ENCODE measurements at places on chromosomes 6 and 20.

DNA sequence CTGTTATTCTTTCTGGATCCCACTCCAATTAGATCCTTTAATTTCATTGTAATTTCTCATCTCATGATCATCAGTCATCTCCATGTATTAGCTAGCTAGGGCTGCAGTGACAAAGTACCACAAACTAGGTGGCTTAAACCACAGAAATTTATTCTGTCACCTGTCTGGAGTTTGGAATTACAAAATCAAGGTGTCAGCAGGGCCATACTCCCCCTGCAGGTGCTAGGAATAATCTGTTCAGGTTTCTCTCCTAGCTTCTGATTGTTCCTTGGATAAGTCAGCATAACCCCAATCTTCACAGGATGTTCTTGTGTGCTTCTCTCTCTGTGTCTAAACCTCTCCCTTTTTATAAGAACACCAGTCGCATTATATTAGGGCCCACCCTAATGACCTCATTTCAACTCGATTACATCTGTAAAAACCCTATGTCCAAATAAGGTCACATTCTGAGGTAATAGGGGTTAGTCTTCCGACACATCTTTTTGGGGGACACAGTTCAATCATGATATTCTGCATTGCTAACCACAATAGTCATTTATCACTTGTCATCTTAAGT lies 40.5 kb downstream of the BEND6 start:
- no peak for DNase-seq

- peak; percentile 93 for DNase-seq
Observed at GRCh38 chr20:40689100-40689942, at the start of gene MAFB. MAFB (minus strand) TSS chr20:40689236; CDS start chr20:40688850, 386 bp downstream.

- peak; percentile 96 for DNase-seq
Observed at GRCh38 chr20:58179432-58180099, 48.9 kb downstream of the ANKRD60 start.

DNA sequence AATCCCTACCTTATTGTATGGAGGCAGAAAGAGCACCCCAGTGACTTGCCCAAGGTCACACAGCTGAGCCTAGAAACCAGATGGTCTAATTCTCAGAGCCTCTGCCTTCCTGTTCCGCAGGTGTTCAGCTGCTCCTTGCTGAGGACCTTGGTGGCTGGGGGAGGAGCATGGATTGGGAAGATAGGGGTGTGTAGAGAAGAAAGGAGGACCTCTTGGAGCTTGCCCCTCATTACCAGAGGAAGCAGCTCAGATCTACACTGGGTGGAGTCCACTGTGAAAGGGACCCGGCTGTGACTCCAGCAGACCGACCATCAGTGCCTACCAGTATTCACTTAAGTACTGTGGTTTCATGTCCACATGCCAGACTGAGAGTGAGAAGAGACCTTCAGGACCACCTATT lies 15.2 kb downstream of the FOXP4 start:
- no peak for DNase-seq

DNA sequence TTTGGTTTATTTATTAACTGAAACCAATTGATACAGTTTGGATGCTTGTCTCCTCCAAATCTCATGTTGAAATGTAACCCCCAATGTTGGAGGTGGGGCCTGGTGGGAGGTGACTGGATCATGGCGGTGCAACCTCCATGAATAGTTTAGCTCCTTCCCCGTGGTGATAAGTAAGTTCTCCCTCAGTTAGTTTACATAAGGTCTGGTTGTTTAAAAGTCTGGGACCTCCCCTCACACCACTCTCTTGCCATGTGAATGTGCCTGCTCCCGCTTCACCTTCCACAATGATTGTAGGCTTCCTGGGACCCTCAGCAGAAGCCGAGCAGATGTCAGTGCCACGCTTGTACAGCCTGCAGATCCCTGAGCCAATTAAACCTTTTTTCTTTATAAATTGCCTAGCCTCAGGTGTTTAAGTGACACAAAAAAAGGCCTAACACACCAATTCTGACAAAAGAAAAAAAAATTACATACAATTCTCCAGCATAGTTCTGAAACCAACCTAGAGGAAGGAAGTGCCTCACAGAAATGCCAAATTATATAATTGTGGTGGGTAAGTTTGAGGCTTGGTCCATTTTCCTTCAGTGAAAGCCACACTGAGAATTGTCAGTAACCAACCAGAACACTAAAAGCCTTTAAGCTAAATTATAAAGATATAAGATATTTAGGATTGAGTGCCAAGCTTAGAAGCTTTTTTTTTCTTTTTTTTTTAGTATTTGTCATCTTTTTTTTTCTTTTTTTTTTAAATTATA lies 15.0 kb downstream of the MAP7 start:
- no peak for DNase-seq

GRCh38 chr6:30754631-30755030 lies 10.3 kb upstream of the IER3 start:
- DNase-seq: no peak

DNA sequence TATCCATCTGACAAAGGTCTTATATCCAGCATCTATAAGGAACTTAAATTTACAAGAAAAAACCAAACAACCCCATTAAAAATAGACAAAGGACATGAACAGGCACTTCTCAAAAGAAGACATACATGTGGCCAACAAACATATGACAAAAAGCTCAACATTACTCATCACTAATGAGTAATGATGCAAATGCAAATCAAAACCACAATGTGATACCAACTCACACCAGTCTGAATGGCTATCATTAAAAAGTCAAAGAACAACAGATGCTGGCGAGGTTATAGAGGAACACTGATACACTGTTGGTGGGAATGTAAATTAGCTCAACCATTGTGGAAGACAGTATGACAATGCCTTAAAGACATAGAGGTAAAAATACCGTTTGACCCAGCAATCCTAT lies 13.9 kb downstream of the MACROD2 start:
- no peak for DNase-seq

- DNase-seq: no peak
Observed at GRCh38 chr6:36829919-36830544, 9.2 kb downstream of the CPNE5 start.

GRCh38 chr6:150704447-150705192 lies 104.9 kb downstream of the PLEKHG1 start:
- no peak for DNase-seq

DNA sequence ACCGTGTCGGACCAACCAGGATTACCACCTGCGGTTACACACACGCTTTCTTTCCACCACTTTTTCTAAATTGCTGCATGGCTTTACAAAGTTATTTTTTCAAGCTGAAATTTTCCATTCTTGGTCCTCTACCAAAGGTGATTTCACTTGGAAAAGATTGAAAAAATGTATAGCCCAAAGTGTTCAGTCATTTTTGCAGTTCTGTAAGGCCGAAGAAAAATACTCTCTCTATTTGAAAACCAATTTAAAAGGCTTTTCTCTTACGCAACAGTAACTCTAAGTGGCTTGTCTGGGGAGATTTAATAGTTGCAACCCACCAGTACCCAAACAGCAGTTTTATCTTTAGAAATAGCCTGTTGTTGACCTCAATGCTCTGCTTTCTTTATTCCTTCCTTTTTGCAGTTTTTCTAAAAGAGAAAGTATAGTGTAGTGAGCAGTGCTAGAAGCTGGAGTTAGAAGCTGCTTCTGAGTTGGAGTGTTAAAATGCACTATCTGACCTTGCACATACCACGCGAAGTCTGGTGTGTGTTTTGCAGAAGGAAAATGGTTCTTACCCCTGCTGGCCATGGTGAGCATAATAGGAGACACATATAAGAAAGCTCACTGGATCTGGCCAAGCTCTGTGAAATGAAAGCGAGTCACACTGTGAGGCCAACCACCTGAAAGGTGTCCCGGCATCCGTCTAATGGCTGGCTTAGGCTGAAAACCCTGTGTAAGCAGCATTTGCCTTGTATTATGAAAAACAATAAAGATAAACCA lies 271.6 kb upstream of the PRND start:
- peak; percentile 5 for DNase-seq

DNA sequence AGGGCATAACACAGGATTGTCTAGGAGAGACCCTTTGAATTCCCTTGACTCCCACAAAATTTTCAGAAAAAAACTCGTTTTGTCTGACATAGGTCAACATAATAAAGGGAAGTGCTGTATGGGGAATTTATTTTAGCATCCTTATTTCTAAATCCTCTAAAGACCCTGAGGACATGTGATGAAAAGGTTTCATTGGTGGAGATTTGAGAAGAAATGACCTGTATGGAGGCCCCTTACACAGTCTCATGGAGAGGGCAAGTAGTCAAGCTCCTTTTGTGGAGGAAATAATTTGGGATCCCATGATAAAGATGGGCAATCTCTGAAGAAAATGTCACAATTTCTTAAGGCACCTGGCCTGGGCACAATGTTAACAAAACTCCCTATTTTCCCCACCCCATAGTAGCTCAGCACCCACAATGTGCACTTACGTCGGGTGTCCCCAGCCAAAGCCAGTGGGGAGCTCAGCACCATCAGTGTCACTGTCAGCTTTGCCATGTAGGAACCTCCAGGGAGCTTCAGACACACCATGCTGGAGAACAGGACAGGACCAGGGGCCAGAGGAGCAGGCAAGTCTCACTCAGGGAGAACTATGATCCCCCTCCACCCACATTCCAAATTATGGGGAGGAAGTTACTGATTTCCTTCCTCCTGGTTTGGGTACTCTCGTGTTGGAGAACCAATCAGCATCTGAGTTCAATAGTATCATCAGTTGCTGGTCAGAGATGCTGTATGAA lies at the start of gene HLA-DRB5:
Gene HLA-DRB5, minus strand, starts transcription at position 591 of the 734 bp plus-strand sequence. Its CDS starts 63 bp downstream, at position 528.
- no peak for DNase-seq

DNA sequence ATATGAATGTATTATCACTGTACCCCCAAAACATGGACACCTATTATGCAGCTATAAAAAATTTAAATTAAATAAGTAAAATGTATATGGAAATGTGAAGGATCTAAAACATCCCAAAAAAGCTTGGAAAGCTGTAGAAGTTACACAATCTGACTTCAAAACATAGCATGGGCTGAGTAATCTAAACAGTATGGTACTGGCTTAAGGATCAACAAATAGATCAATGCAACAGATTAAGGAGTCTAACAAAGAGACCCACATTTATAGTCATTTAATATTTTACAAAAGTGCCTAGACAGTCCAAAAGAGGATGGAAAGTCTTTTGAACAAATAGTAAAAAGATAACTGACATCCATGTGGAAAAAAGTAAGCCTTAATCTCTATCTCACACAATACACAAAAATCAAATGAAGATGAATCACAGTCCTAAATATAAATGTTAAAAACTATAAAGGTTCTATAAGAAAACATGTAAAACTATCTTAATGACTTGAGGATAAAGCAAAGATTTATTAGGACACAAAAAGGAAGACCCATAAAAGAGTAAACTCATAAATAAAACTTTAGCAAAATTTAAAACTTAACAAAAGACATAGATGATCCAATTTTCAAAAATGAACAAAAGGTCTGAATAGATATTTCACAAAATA lies 46.8 kb downstream of the RANBP9 start:
- DNase-seq: no peak

DNA sequence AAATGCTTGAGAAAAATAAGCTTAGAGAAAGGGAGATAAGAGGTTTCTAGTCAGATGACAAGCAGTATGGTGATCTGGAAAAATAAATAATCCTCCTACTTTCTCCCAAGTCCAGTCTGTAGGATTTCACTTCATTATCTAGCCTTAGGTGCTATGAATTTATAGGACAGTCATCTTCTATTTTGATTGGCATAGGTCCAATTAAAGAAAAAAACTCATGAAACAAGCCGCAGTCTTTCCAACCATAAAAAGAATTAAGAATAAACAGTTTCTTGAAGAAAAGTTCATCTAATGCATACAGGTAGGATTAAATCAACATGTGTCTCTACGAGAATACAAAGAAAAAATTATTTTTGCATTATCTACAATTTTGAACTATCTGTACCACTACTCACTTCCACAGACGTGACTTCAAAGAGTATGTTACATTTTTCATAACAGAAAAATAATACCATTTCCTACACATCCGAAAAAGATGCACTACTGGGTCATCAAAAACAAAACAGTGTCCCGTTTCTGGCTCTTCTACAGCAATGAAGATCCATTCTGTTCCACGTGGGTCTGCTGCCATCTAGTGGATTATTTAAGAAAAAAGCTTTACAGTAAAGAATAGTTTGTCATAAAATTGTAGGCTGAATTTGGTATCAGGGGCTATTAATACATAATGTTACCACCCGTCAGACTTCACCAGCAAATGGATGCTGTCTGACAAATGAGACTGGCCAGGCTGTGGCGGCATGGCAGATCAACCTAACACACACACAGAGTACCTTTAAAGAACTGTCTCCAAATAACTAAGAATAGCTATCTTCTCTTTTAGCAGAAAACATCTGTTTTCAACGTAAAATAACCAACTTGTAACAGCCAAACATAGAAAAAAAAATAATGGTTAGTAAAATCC lies 28.9 kb downstream of the STX7 start:
- DNase-seq: peak; percentile 44

DNA sequence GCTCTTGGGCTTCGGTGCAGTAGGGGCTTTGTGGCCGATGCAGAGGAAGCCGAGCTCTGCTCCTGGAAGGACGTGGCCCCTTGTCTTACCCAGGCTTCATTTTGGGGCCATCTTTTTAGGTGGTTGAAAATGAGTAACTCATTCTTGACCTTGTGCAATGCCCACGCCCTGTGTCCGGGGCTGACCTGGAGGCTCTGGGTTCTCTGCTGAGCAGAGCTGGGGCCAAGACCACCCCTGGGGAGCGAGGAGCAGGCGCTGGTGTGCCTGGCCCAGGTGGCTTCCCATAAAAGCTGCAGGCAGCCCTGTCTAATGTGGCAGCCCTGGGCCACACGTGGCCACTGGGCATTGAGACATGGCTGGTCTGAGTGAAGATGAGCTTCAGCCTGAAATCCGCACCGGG lies 25.7 kb downstream of the NTSR1 start:
- peak; percentile 4 for DNase-seq

DNA sequence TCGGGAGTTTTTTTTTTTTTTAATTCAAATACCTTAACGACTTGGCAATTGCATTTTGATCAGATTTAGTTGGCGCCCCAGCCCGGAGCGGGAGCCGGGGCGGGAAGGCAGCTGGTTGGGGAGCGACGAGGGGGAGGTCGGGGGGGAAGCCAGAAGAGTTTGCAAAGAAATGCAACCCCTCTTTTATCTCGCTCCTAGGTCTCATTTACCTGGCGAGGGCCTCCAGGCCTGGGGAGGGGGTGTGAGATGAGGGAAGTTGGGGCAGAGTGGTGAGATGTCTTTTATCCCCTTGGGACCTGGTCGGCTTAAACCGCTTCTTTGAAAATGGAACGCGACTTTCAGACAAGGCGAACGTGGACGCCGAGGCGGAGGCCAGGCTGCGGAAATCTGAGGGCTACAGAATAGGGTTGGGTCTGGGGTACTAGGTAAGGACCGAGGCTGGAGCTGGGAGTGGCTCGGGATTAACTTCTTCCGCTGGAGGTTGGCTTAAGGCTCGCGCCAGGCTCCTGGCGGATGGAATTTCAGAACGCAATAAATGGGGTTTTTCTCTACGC lies 40.3 kb downstream of the NCR2 start:
- DNase-seq: peak; percentile 55

- DNase-seq: no peak
Observed at GRCh38 chr6:158784505-158784904, 34.7 kb downstream of the EZR start.

All from retina (tissue), 1 donor.